ENCODE measurements at places on chromosomes 3 and 15. TPM values are rescaled to one million over a fixed set of nuclear protein-coding genes. Genes with fewer than 3 reads are reported as not detected.
A peak's percentile ranks its signal among the peaks of the same experiment; 100 is the strongest.

DNA sequence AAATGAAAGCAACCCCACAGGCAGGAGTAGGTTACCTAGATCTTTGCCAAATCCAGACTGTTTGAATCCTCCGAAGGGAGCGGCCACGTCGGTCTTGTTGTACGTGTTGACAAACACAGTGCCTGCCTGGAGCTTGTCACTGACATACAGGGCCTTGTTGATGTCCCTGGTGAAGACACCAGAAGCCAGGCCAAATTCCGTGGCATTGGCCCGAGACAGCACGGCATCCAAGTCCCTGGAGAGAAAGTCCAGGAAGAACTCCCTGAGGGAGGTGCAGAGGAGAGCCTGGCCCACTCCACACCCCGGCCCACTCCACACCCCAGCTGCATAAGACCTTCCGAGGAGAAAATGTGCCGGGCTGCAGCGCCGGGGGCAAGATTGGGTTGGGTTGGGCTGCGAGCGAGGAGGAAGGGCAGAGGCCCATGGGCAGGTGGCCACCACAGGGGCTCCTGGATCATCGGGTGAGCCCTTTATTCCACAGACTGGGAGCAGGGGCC lies 21.8 kb upstream of the SLC41A3 start:
- no peaks in the 10 kb centered on the region for H3K27me3 ChIP-seq
- H3K36me3 ChIP-seq = no peaks in the 10 kb centered on the region
- H3K4me3 ChIP-seq = no peak overlapping the region

Gene SEMA3B
- total RNA-seq = 5.2 TPM

- no peaks in the 10 kb centered on the region for H3K27me3 ChIP-seq
- H3K4me3 ChIP-seq = no peak overlapping the region
- DNase-seq = no peak
- peaks cover 6% of the 10 kb centered on the region for H3K4me1 ChIP-seq
Observed at GRCh38 chr3:31373681-31374080, 159.0 kb upstream of the STT3B start.

GRCh38 chr3:151307131-151307530 lies 9.5 kb downstream of the GPR87 start:
- peak overlapping the region; percentile 84 for H3K27ac ChIP-seq
- peaks cover 49% of the 10 kb centered on the region for H3K4me1 ChIP-seq
- no peak overlapping the region for H3K4me3 ChIP-seq
- no peak for DNase-seq
- H3K36me3 ChIP-seq = no peaks in the 10 kb centered on the region

Gene RBP2
- total RNA-seq = not detected

DNA sequence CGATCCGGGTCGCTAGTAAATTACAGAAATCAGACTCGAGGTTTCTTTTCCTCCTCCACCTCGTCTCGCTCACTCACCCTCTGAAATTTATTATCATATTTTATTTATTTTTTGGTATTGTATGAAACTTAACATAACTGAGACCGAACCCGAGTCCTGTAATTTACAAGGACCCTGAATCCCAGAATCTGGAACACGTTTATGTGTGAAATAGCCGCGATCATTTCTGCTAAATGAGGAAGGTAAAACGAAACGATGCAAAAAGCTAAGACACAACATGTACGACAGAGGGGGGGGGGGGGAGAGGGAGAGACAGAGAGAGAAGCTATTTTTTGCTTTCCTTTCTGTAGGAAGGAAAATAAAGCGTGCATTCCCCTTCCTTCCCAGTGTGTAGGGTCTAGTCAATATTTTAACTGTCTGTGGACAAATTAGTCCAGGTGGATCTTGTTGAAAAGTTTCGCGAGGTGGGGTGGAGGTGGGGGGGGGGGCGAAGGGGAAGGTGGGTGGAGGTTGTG lies 1.6 kb downstream of the BBX start:
- peak overlapping the region; percentile 93 for H3K4me3 ChIP-seq
- peak overlapping the region; percentile 87 for H3K27ac ChIP-seq
- no peaks in the 10 kb centered on the region for H3K27me3 ChIP-seq
- H3K4me1 ChIP-seq = peaks cover 14% of the 10 kb centered on the region

Gene CCDC33
- total RNA-seq = not detected

All from suprapubic skin (tissue), 4 donors.